ENCODE measurements at places on chromosomes 12 and 14.

GRCh38 chr14:62084020-62084419, 321.8 kb downstream of the SNAPC1 start:
- DNase-seq: no peak

DNA sequence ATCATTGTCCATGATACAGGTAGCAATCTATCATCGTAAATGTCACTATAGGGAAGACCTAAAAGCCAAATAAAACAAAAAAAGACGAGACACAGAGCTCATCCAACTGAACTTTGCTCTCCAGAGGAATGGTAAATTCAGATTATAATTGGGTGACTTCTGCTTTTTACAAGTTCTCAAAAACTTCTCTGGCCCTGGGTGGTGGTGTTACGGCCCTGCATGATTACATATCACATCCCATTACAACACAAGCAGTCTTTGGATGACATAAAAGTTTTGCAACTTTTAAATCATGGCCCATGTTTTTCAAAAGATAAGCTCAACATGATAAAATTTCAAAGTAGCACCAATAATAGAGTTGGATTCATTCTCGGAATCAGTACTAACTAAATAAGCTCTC, 299.6 kb downstream of the DIO2 start:
- DNase-seq: no peak

GRCh38 chr12:132661972-132662371, 25.2 kb downstream of the POLE start:
- DNase-seq: no peak

GRCh38 chr12:75795125-75795524, 236.5 kb downstream of the PHLDA1 start:
- DNase-seq: no peak

DNA sequence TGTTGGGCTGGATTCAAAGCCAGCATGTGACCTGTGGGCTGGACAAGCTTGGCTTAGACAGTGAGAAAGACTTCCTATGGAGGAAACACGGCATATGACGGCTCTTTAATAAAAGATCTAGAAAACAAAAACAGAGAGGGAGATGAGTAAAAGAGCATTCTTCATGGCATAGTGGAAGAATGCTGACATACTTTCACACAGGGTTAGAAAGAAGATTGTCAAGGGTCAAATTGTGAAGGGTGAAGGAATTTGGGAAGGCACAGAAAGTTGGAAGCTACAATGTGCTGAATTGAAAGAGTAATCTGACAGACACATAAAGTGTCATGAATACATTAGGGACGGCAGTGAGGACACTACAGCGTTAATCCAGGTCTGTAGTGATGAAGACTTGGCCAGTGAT, 63.4 kb downstream of the GALNT4 start:
- no peak for DNase-seq

DNA sequence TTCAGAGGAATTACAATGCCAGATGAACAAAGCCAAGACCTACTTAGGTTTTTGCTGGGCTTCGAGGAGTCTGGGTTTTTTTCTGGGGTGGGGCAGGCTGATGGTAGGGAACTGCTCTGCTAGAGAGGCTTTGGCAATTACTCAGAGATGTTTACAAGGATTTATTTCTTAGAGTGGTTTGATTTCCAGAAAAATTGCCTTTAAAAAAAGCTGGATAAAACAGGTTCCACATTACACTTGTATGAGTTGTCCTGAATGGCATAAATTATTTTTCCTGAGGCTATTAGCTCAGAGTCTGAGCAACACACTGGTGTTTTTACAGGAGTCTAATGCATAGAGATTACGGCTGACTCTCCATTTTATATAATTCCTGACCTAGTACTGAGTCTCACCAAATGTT, 118.5 kb upstream of the FRMD6 start:
- no peak for DNase-seq

GRCh38 chr12:68976395-68976841, 43.4 kb upstream of the CPM start:
- DNase-seq: no peak

GRCh38 chr12:18108611-18109010, 18.6 kb upstream of the RERGL start:
- no peak for DNase-seq

GRCh38 chr12:121181181-121181580, 28.7 kb upstream of the P2RX4 start:
- DNase-seq: no peak

DNA sequence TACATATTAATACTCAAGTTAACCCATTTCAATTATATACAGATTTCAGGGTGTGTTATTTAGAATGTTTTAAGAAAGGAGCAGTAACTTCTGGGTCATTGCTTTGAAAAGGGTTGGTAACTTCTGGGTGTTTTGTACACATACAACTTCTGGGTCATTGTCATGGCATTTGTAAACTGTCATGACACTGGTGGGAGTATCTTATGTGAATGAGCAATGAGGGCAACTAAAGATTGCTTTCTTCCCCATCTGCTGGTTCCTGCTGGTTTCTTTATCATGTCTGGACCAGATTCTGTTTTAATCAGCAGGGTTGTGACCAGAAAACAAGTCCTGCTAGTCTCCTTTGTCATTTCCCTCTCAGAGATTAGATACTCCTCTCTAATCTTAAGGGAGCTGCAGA, 713.3 kb downstream of the LRFN5 start:
- DNase-seq: no peak
